ENCODE measurements at places on chromosomes 12 and 14. TPM values are rescaled to one million over a fixed set of nuclear protein-coding genes. Genes with fewer than 3 reads are reported as not detected.
A peak's percentile ranks its signal among the peaks of the same experiment; 100 is the strongest.

DNA sequence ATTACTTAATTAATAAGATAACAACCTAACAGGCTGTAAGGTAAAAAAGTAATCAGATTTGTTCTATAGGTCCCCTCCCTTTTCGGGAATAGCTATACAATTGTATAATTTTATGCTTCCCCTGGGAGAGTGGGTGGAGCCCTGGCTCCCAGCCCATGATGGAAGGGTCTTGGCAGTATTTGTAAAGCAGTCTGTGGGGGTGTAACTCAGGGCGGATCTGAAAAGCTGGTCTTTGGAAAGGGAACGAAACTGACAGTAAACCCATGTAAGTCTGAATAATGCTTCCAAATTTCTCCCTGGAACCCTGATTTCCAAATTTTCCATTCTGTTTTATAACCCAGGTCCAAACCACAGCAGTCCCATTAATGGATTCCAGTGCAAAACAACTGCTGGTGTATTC is 110.4 kb downstream of the DAD1 start:
- no peaks in the 10 kb centered on the region for H3K36me3 ChIP-seq
- no peak overlapping the region for H3K4me3 ChIP-seq
- no peaks in the 10 kb centered on the region for H3K4me1 ChIP-seq
- DNase-seq = no peak
- H3K27me3 ChIP-seq = no peaks in the 10 kb centered on the region

GRCh38 chr14:102809870-102810269 is 32.6 kb downstream of the TRAF3 start:
- H3K27ac ChIP-seq = no peak overlapping the region
- no peak overlapping the region for H3K4me3 ChIP-seq
- no peaks in the 10 kb centered on the region for H3K36me3 ChIP-seq
- no peaks in the 10 kb centered on the region for H3K27me3 ChIP-seq
- no peaks in the 10 kb centered on the region for H3K4me1 ChIP-seq
- no peak for DNase-seq

DNA sequence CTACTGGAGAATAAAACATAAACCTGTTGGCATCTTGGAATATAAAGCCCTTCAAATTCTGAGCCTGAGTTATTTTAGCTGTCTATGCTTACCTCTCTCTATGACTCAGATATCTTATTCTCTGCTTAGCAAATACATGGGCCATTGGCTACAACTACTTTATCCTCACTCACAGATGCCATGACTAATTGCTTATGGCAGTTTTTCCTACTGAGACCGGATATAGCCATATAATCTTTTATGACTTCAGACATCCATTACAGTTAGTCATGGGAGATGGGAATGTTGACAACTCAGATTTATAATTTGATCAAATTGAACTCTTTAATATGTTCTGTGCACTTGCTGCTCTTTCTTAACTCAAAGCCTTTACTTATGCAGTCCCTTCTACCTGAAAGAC is 502.4 kb upstream of the ATP2B1 start:
- no peak overlapping the region for H3K4me3 ChIP-seq
- H3K27ac ChIP-seq = no peak overlapping the region
- no peak for DNase-seq
- no peaks in the 10 kb centered on the region for H3K4me1 ChIP-seq
- H3K36me3 ChIP-seq = no peaks in the 10 kb centered on the region
- H3K27me3 ChIP-seq = no peaks in the 10 kb centered on the region

DNA sequence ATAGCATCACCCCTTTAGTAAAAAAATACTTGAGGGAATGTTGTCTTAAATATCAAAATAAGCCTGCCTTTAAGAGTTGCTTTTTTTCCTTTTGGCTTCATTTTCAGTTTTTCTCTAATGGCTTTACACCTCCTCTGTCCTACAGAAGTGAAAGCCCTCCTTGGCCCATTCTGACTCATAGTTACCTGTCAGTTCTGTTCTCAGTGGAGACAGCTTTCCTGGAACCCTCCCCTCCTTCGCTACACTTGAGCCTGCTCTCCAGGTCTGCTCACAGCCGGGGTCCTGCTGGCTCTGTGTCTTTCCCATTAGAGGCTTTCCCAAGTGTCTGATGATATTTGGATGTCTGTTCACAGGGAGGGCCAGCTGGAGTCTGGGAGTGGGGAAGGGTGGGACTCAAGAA is 84.0 kb downstream of the PELI2 start:
- no peak for DNase-seq
- H3K27me3 ChIP-seq = no peaks in the 10 kb centered on the region
- H3K4me1 ChIP-seq = peaks cover 43% of the 10 kb centered on the region
- no peaks in the 10 kb centered on the region for H3K36me3 ChIP-seq
- H3K4me3 ChIP-seq = no peak overlapping the region

DNA sequence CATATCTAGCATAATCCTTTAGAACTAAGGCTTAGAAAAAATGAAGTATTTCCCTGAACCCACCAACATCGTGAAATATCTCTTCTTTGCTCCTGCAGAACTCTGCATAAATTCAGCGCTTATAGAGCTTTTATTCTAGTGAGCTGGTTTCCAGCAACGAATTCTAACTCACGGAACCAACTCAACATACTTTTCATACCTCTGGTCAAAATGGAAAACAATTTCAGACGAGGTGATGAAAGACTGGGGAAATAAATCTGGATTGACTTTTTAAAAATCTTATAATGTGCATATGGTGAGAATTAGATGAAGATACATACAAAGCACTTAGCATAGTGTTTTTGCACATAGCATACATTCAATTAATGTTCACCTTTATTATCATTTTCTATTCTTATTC is 62.6 kb upstream of the BBS10 start:
- no peaks in the 10 kb centered on the region for H3K4me1 ChIP-seq
- H3K27me3 ChIP-seq = no peaks in the 10 kb centered on the region
- H3K36me3 ChIP-seq = no peaks in the 10 kb centered on the region
- no peak overlapping the region for H3K27ac ChIP-seq

- no peak overlapping the region for H3K27ac ChIP-seq
- no peaks in the 10 kb centered on the region for H3K4me1 ChIP-seq
- no peaks in the 10 kb centered on the region for H3K27me3 ChIP-seq
- no peak for DNase-seq
Observed at GRCh38 chr14:101357559-101358319, 203.6 kb upstream of the DIO3 start.

- H3K27ac ChIP-seq = no peak overlapping the region
- no peak overlapping the region for H3K4me3 ChIP-seq
- DNase-seq = no peak
- H3K27me3 ChIP-seq = no peaks in the 10 kb centered on the region
- H3K4me1 ChIP-seq = peaks cover 9% of the 10 kb centered on the region
Observed at GRCh38 chr14:63452796-63453195, 90.4 kb downstream of the PPP2R5E start.

- no peak overlapping the region for H3K27ac ChIP-seq
- no peaks in the 10 kb centered on the region for H3K27me3 ChIP-seq
- H3K36me3 ChIP-seq = no peaks in the 10 kb centered on the region
Observed at GRCh38 chr12:103623716-103624115, 36.6 kb downstream of the STAB2 start.

GRCh38 chr12:79140711-79141110 is 276.1 kb downstream of the SYT1 start:
- no peak for DNase-seq
- no peak overlapping the region for H3K27ac ChIP-seq
- H3K36me3 ChIP-seq = no peaks in the 10 kb centered on the region
- no peaks in the 10 kb centered on the region for H3K4me1 ChIP-seq
- no peak overlapping the region for H3K4me3 ChIP-seq

GRCh38 chr12:109189291-109189690 is 72.9 kb downstream of the ACACB start:
- no peaks in the 10 kb centered on the region for H3K4me1 ChIP-seq
- no peaks in the 10 kb centered on the region for H3K27me3 ChIP-seq

DNA sequence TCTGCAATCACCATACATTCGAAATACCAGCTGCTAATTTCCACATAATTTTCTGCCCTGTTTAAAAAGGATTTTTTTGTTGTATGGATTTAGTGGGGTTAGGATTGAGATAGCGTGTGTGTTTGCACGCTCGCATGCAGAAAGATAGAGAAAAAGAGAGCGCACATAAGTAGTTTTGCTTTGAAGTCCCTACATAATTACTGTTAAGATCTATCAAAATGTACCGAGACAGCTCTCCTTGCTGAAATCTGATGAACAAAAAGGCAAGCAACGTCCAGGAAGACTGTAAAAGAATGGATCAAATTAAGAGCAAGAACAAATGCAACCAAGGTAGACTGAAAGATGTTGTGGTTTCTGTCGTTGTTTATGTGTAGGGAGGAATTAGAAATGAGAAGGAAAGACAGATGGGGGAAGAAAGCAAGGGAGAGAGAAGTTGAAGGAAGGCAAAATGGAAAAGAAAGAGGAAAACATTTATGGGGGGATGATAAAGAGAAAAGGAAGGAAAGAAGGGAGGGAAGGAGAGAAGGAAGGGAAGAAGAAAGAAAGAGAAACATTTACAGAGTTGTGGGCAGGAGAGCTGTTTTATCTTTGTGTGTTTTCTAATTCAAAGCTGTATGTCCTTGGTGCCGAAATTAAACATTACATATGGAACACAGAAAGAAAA is 522.3 kb downstream of the MED13L start:
- H3K4me1 ChIP-seq = no peaks in the 10 kb centered on the region
- no peak overlapping the region for H3K4me3 ChIP-seq
- no peak overlapping the region for H3K27ac ChIP-seq
- no peaks in the 10 kb centered on the region for H3K36me3 ChIP-seq

DNA sequence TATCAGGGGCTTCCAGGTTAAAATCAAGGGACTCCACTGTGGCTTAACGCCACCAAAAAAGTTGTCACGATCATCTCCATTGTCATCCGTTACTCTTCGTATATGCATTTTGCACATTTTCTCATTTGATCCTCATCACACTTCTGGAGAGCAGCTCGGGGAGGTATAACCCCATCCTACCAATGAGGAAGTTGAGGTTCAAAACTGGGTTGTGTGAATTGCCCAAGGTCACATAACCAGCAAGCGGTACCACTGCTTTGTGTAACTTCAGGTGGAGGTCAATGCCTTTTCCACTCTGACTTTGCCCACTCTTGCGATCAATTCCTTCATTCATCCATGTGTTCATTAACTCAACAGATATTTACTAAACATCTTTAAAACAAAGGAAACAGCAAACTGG is 71.1 kb upstream of the CCND2 start:
- no peak overlapping the region for H3K4me3 ChIP-seq
- H3K27me3 ChIP-seq = no peaks in the 10 kb centered on the region
- no peak overlapping the region for H3K27ac ChIP-seq
- no peak for DNase-seq

DNA sequence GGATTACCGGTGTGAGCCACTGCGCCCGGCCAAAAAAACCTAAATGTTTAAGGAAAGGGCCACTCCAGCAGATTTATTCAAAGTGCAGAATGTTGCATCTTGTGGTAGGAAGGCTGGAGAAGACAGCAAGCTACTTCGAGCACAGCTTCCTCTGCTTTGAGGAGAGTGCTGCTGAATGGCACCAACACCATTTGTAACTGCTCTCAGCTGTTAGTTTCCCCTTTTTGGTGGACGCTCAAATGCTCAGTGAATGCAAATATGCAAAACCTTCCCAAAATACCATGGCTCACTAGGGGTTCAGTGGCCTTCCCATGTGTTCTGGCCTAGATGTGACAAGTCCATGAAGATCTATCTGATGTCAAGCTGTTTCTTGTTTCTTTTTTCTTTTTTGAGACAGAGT is 2.9 kb upstream of the TDRD9 start:
- no peak overlapping the region for H3K4me3 ChIP-seq
- no peak overlapping the region for H3K27ac ChIP-seq
- H3K36me3 ChIP-seq = no peaks in the 10 kb centered on the region
- peaks cover 4% of the 10 kb centered on the region for H3K4me1 ChIP-seq

- H3K36me3 ChIP-seq = no peaks in the 10 kb centered on the region
- H3K4me1 ChIP-seq = peaks cover 9% of the 10 kb centered on the region
- no peak overlapping the region for H3K4me3 ChIP-seq
- DNase-seq = no peak
Observed at GRCh38 chr14:23447361-23448350, 12.2 kb upstream of the MYH7 start.

- no peak overlapping the region for H3K4me3 ChIP-seq
- no peak overlapping the region for H3K27ac ChIP-seq
- DNase-seq = no peak
- H3K36me3 ChIP-seq = no peaks in the 10 kb centered on the region
- no peaks in the 10 kb centered on the region for H3K27me3 ChIP-seq
- no peaks in the 10 kb centered on the region for H3K4me1 ChIP-seq
Observed at GRCh38 chr14:91126761-91127160, 12.9 kb downstream of the DGLUCY start.

DNA sequence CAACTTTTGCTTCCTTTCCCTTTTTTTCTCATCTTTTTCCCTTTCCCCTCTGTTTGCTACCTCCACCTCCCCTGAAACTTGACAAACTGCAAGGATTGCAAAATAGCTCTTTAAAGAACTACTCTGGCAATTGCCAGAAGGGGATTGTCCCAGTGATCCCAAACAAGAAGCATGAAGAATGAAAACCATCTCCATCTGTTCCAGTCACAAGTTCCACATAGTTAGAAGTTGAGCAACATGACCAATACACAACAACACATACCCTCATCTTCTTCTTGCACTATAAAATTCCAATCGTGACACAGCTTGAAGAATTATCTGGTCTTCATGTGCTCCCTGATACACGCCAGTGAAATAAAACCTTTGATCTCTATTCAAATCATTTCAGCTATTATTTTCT is 93.7 kb upstream of the USP15 start:
- H3K4me3 ChIP-seq = no peak overlapping the region
- H3K27ac ChIP-seq = no peak overlapping the region

GRCh38 chr14:44701563-44702263 is 194.6 kb upstream of the FSCB start:
- no peaks in the 10 kb centered on the region for H3K4me1 ChIP-seq
- no peak overlapping the region for H3K4me3 ChIP-seq
- DNase-seq = no peak

DNA sequence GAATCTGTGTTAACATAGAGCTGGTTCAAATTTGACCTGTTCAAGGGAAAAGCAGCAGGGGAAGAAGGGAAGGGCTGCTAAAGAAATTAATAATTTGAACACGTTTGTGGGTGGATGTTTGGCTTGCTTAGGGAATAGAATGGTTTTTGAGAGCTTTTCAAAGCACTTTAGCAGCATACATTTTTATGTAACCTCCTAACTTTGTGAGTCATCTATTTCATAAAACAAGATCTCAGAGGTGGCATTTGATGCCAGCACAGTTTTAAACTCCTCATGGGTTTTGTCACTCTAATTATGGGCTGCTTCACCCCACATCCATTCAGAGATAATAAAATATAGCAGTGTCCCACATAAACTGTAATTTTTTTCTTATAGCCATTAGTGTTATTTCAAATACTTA is 143.8 kb downstream of the ACSS3 start:
- no peak for DNase-seq
- H3K27ac ChIP-seq = no peak overlapping the region
- no peak overlapping the region for H3K4me3 ChIP-seq
- H3K4me1 ChIP-seq = no peaks in the 10 kb centered on the region

GRCh38 chr12:79344855-79345847 is 345.6 kb downstream of the PAWR start:
- H3K27me3 ChIP-seq = no peaks in the 10 kb centered on the region
- no peak overlapping the region for H3K4me3 ChIP-seq
- no peaks in the 10 kb centered on the region for H3K4me1 ChIP-seq
- DNase-seq = peak; percentile 22
- no peak overlapping the region for H3K27ac ChIP-seq

- peak overlapping the region; percentile 74 for H3K4me3 ChIP-seq
- H3K27me3 ChIP-seq = no peaks in the 10 kb centered on the region
- H3K27ac ChIP-seq = no peak overlapping the region
- DNase-seq = no peak
Observed at GRCh38 chr14:22597265-22597664, 835 bp upstream of the ABHD4 start.

Gene NELL2
- 0.77 TPM for polyA plus RNA-seq

Gene HSPB8
- polyA plus RNA-seq = 10.5 TPM

Gene ACSM4
- not detected for polyA plus RNA-seq

Gene NRDE2
- polyA plus RNA-seq = 12.5 TPM

Gene PTGR2
- 7.2 TPM for polyA plus RNA-seq

Gene ACRBP
- 2.2 TPM for polyA plus RNA-seq

Gene OASL
- polyA plus RNA-seq = 0.59 TPM

Gene ACOT4
- 0.75 TPM for polyA plus RNA-seq

Gene SOX5
- polyA plus RNA-seq = 0.76 TPM

Gene IL23A
- 1.3 TPM for polyA plus RNA-seq
